Esophagus mucosa (tissue), 1 donor: ENCODE measurements at places on chromosomes 12 and 14. TPM values are rescaled to one million over a fixed set of nuclear protein-coding genes. Genes with fewer than 3 reads are reported as not detected.

The MBD6 gene
- total RNA-seq = 50.5 TPM

The ADAMTS20 gene
- total RNA-seq = not detected

DNA sequence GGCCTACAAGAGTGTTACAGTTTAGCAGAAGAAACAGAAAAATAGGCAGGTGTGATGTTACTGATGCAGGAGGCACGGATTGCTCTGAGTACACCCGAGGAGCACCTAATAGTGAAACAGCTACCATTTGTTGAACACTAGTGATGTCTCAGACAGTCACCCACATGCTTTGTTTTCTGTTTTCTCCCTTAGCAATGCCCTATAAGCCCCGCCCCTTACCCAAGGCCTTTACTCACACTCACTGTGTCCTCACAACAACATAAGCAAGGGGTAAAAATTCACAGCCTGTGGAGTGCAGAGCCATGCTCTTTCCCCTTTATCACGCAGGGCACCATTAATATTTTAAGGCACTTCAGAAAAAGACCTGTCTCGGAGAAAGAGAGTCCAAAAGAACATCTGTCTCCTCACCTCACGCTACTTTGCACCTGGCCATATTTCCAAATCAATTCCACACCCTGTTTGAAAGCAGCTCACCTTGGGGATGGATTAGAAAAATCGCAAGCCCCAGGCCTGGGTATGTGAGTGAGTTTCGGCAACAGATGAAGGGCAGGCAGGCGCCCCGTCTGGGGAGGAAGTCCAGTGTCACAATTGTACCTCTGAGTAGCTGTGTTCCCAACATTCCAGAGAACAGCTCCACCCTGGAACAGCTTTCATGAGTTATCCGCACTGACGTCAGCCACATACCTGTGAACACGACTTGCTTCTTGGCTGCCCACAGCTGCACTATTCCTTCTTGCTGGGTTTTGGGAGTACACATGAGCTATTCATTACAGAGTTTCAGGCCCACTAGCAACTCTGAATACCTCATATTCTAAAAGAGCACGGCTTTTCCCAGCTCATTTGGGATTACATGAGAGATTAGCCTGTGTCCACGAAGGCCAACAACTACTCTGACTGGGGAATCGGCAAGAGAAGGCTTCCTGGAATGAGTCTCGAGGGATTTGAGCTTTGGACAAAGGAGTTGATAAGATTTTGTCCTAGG is 26.0 kb downstream of the MAPK1IP1L start:
- ATAC-seq = peak; percentile 91

DNA sequence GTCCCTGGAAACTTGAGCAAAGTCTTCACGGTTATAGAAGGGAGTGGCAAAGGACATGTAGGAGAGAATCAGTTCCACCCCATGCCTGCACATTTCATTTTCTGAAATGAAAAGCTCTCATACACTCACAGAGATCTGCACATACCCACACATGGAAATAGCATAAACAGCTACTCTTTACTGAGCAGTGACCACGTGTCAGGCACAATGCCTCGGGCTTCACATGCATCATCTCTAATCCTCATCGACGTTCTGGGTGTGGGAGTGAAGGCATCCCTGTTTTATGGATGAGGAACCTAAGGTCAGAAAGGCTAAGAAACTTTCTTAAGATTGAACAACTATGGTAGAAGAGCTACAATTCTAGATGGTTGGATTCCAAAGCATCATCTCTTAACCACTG is 198.8 kb downstream of the DAD1 start:
- ATAC-seq = peak; percentile 20

DNA sequence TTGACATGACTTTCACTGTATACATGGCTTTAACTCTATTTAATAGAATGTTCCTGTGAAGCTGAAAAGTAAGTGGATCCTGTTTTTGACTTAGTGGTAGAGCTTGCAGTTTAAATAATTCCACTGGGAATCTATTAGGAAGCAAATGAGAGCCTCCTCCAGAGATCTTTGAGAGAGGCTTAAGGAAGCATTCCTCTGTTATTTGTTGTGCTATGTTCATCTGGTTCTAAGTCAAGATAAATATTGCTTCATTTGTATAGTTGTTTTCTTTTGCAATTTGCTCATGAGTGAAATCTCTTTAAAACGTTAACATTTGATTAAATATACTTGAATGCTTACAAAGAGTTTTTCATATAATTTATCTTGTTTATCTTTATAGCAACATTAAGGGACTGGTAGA is 70.4 kb downstream of the TMTC2 start:
- no peak for ATAC-seq

- no peak for ATAC-seq
Observed at GRCh38 chr14:104936361-104937155, 11.9 kb downstream of the PLD4 start.

DNA sequence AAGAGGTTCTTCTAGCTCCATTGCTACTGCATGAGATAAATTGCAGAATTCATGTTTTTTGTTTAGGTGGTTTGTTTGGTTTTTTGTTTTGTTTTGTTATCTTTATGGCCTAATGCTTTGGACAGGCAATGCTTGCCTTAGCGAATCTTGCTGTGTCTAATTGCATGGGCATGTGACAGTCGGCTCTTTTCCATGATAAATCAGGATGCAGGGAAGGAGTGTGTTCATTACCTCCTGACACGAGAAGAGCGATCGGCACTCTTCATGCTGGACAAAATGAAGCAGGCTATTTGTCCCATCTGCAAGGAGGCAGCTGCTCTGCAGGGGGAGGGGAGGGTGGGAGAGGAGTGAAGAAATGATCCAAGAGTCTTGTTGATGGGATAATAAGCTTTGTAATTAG is 6.5 kb downstream of the CCDC60 start:
- ATAC-seq = no peak

- ATAC-seq = no peak
Observed at GRCh38 chr12:9843407-9843806, 16.1 kb downstream of the KLRF1 start.

- ATAC-seq = no peak
Observed at GRCh38 chr12:29519585-29520182, 22.2 kb upstream of the OVCH1 start.

- ATAC-seq = peak; percentile 72
Observed at GRCh38 chr14:84323978-84324377, 1206.0 kb upstream of the FLRT2 start.

DNA sequence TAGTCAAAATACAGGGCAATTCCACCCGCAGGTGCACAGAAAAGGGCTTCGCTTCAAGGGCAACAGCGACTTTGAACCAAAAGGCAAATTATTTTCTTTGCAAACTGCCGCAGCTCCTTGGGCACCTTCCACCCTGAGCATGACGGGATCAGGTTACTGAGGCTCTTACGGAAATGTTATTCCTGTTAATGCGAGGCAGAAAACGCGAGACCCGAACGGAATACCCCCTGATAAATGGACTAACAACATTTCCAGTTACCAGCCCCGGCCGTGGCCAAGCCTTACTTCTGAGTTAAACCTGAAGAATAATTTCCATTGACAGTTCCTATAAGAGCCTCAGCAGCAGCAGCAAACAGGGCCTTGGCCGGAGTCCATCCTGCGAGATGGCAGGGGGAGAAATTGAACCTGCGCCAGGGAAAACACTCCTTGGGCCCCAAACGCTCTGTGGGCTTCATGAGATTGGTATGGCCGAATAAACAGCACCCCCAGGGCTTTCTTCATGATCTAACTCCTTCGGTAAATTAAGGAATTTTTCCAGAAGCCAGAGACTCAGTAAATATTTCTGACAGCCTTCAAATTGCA is 70.0 kb upstream of the DICER1 start:
- ATAC-seq = no peak

DNA sequence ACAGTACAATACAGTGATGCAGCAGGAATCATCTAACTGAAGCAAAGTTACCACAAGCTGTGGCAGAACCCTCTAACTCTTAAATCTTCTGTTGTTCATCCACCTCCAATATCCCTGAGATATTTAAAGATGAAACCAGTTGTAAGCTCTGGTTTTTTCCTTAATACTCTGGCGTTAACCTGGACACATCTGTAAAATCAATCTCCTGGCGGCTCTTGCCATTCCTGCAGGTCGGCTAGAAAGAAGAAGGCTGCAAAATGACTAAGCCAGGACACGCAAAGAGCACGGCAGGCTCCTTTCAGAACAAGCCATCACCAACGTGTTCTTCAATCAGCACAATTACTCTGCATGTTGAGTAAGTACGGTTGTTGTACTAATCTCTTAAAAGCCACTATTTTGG is 309.3 kb downstream of the MED13L start:
- ATAC-seq = no peak

GRCh38 chr14:30317729-30318128 is 241.2 kb upstream of the G2E3 start:
- ATAC-seq = no peak
